ENCODE measurements at places on chromosomes 2 and 18. TPM values are rescaled to one million over a fixed set of nuclear protein-coding genes. Genes with fewer than 3 reads are reported as not detected.

Gene RAB27B
- polyA plus RNA-seq, result 1.2 TPM

Gene APCDD1
- not detected for polyA plus RNA-seq

- no peak for DNase-seq
These were observed 178.9 kb downstream of the LNPK start for GRCh38 chr2:175823002-175823706.

- no peak for DNase-seq
These were observed 12.1 kb downstream of the PSD4 start for GRCh38 chr2:113185664-113186432.
